Right ventricle myocardium inferior (tissue), 1 donor: ENCODE measurements at places on chromosomes 2 and 18.
A peak's percentile ranks its signal among the peaks of the same experiment; 100 is the strongest.

GRCh38 chr18:43886341-43886740 lies 609.1 kb upstream of the SYT4 start:
- DNase-seq = no peak

GRCh38 chr2:3636586-3637310 lies 21.3 kb upstream of the ALLC start:
- DNase-seq = no peak

GRCh38 chr2:180669016-180669415 lies 311.4 kb upstream of the UBE2E3 start:
- no peak for DNase-seq

- DNase-seq = peak; percentile 74
Observed at GRCh38 chr2:8598295-8599165, 83.3 kb upstream of the ID2 start.

GRCh38 chr18:10462597-10462996 lies 8.2 kb downstream of the APCDD1 start:
- no peak for DNase-seq

- DNase-seq = no peak
Observed at GRCh38 chr2:71843391-71843850, 304.2 kb downstream of the CYP26B1 start.

DNA sequence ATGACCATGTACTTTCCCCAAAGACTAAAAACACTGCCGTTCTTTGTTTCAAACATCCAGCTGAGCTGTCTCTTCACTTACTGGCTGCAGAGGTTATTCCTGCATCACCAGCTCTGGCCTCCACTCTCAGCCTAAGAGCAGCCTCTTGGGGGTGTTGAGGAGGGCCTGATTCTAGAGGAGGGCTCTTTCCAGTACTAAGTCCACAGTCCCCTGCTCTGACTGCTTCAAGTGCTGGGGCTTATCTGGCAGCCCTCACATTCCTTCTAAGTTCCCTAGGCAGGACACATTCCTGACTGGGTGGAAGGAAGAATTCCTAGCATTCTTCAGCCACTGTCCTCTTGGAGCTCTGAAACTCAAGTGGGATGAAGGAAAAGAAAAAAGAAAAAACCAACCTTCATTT lies 32.9 kb upstream of the EHBP1 start:
- DNase-seq = no peak

- DNase-seq = no peak
Observed at GRCh38 chr2:189517847-189518535, 62.6 kb downstream of the SLC40A1 start.

- DNase-seq = no peak
Observed at GRCh38 chr2:163733956-163734355, 1.9 kb downstream of the FIGN start.

DNA sequence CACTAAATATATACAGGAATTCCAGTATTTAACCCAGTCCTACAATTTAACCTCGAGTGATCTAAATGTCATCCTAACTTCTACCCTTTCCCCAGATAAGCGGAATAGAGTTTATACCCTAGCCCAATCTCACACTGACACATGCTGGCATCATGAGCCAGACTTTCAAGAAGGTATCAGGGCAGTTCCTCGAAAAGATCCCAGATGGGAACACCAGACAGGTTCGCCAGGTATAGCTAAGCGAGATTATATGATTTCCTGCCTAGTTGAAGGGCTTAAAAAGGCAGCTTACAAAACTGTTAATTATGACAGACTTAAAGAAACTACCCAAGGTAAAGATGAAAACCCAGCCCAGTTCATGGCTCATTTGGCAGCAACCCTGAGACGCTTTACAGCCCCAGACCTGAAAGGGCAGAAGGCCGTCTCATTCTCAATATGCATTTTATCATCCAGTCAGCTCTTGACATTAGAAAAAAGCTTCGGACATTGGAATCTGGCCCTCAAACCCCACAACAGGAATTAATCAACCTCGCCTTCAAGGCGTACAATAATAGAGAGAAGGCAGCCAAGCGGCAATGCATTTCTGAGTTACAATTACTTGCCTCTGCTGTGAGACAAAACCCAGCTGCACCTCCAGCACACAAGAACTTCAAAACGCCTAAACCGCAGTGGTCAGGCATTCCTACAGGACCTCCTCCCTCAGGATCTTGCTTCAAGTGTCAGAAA lies 668.2 kb upstream of the PKDCC start:
- peak; percentile 33 for DNase-seq

- no peak for DNase-seq
Observed at GRCh38 chr2:56040189-56040588, 116.6 kb upstream of the EFEMP1 start.

DNA sequence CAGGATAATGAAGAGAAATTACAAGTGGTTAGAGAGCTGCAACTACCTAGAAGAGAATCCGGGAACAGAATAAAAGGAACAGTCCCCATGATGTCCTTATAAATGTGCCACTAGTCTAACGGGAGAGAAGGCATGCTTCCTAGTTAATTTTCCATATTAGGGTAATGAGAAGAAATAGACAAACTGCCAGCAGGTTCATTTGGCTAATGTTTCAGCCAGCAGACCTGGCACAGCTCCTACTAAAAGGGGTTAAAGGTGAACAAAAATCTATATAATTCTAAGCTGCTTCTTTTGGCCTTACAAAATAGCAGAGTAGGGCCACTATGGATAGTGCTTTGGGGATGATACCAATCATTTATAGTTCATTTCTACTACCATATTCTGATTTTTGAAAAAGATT lies 845.3 kb upstream of the GCFC2 start:
- DNase-seq = no peak

DNA sequence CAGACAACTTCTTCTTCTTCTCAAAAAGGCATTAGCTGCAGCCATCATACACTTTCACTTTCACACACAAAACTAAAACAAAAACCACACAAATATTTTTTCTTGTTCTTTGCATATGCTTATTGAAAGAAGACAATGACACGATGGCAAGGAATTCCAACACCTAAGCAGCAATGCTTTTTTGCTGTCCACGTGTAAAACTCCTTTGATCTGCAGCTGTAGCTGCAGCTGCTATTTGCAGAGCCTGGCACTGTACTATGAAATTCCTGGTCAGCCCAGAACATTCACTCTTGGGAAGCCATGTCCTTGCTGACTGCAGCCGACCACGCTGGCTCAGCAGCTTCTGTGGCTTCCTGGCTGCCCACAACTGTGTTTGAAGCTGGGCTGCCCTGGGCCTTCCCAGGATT lies 316.2 kb downstream of the CDH2 start:
- DNase-seq = peak; percentile 60

- DNase-seq = no peak
Observed at GRCh38 chr18:26071020-26071419, 19.4 kb downstream of the SS18 start.

DNA sequence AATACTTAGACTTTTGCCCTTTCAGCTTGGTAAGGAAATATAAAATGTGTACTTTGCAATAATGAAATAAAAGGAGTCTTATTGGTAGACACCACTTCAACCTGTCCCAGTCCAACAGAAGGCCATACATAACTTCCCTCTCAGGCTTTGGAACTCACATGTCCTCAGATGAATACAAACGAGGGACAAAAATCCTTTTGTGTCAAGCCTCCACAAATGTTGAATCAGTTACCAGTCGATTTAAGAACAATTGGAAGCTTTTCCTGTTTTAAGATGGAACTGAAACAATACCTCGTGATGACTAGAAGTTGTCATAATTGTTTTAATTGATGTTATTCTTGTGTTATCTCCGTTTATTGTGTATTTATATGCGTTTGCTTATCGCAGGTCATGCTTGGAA lies 385.1 kb upstream of the POU3F3 start:
- no peak for DNase-seq

DNA sequence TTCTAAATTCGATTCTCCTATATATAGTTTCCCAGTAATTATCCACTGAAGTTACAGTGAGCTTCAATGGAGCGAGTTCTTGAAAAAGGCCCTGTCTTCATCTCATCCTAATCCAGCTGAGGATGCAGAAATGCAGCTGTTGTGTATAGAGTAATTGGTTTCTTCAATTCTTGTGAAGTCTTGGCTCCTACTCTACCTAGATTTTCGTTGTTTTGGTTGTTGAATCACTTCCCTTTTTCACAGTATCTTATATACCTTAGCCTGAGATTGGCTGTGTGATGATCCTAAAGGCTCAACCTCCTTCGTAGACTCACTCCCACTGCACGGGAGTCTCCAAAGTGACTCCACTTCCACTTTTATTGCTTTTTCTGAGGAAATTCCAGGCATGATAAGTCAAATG lies 280.4 kb downstream of the PARD3B start:
- no peak for DNase-seq

GRCh38 chr2:40164736-40165508 lies 287.0 kb downstream of the SLC8A1 start:
- DNase-seq = no peak

GRCh38 chr2:57296795-57297517 lies 749.6 kb upstream of the VRK2 start:
- no peak for DNase-seq

GRCh38 chr2:120461092-120461491 lies 115.2 kb downstream of the INHBB start:
- no peak for DNase-seq
